ENCODE measurements at places on chromosomes 12 and 14. TPM values are rescaled to one million over a fixed set of nuclear protein-coding genes. Genes with fewer than 3 reads are reported as not detected.

LRTM2 gene
- total RNA-seq: not detected

GDF3 gene
- total RNA-seq: not detected

DHRS2 gene
- total RNA-seq: 3.3 TPM

KRT85 gene
- total RNA-seq: not detected

MYL2 gene
- not detected for total RNA-seq

RDH16 gene
- total RNA-seq: 0.36 TPM

PTGER2 gene
- 19.5 TPM for total RNA-seq

MYO1A gene
- total RNA-seq: 2.1 TPM

PAPLN gene
- 0.29 TPM for total RNA-seq

GRIP1 gene
- 0.61 TPM for total RNA-seq

TSPAN19 gene
- total RNA-seq: not detected

TSPAN8 gene
- total RNA-seq: not detected

REP15 gene
- not detected for total RNA-seq

SYCP3 gene
- total RNA-seq: 0.36 TPM

LTB4R2 gene
- 9.6 TPM for total RNA-seq

TEX52 gene
- 0.29 TPM for total RNA-seq

ULK1 gene
- total RNA-seq: 13.3 TPM

DNAH10 gene
- total RNA-seq: 0.43 TPM

FLVCR2 gene
- 4.4 TPM for total RNA-seq

CLMN gene
- 0.31 TPM for total RNA-seq

NINJ2 gene
- 2.2 TPM for total RNA-seq

DHRS4 gene
- total RNA-seq: 19.9 TPM

INSM2 gene
- total RNA-seq: not detected

HOXC9 gene
- not detected for total RNA-seq

SAMD4A gene
- 4.5 TPM for total RNA-seq

RIC8B gene
- 10.4 TPM for total RNA-seq

All from activated CD8-positive, alpha-beta T cell treated with anti-CD3 and anti-CD28 coated beads for 36 hours (primary cell).